ENCODE measurements at places on chromosomes 6 and 20.

DNA sequence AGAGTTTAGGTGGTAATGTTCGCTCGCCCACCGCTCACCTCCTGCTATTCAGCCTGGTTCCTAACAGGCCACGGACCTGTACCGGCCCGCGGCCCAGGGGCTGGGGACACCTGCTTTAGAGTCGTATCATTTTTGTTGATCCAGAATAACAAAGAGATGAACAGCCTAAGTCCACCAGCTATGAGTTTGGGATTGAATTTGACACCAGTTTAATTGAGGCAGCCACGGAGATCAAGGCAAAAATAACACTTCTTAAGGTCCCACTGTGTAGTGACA, 108.5 kb downstream of the TSHZ2 start:
- DNase-seq: no peak

GRCh38 chr20:7693761-7694160, 246.5 kb downstream of the HAO1 start:
- DNase-seq: no peak

GRCh38 chr6:107574856-107575255, 84.9 kb downstream of the SOBP start:
- DNase-seq: no peak

GRCh38 chr6:124197148-124197547, 393.5 kb downstream of the NKAIN2 start:
- DNase-seq: no peak

- no peak for DNase-seq
These were observed 84.5 kb downstream of the PLEKHG1 start for GRCh38 chr6:150684161-150684560.

DNA sequence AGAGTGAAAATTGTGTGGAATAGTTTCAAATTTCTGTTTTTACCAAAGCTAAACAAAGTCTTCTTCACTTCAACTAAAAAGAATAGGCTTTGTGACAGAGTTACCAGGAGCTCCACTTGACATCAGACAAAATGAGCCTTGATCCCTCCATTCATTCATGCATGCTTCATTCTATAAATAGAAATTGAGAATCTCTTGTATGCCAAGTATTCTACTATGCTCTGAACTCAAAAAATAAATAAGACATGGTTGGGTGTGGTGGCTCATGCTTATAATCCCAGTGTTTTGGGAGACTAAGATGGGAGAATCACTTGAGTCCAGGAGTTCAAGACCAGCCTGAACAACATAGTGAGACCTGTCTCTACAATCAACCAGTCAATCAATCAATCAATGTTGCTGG, 236.6 kb upstream of the FAM83B start:
- no peak for DNase-seq

DNA sequence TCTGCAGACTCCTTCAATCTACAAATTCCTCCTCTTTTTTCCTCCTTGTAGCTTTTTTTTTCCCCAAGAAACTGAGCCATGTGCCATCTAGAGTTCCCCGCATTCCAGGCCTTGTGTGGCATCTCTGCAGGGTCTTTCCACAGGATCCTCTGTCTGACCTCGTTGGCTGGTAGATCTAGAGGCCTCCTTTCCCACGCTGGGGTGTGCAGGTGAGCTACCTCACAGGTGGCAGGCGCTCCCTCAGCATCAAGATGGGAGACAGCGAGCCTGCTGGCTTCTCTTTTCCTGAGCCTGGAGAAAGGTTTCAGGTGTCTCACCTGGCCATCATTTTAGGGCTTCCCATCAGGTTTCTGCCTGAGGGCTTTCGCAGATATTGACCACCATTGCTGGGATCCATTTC, 9.6 kb upstream of the NELFCD start:
- DNase-seq: no peak

- DNase-seq: no peak
These were observed 35.4 kb downstream of the PDYN start for GRCh38 chr20:1958426-1958825.

Measured in mesothelial cell of epicardium (in vitro differentiated cells).